Forelimb muscle (tissue), 1 donor: ENCODE measurements at places on chromosomes 1 and 21. TPM values are rescaled to one million over a fixed set of nuclear protein-coding genes. Genes with fewer than 3 reads are reported as not detected.

Gene ZNF436
- polyA plus RNA-seq = 38.0 TPM

Gene PRKAA2
- polyA plus RNA-seq = 36.4 TPM

Gene TMEM200B
- 5.9 TPM for polyA plus RNA-seq

Gene GJC2
- polyA plus RNA-seq = 0.48 TPM

Gene DTL
- 7.6 TPM for polyA plus RNA-seq

Gene OR6K3
- not detected for polyA plus RNA-seq

Gene WLS
- 73.4 TPM for polyA plus RNA-seq

Gene MTF1
- 5.6 TPM for polyA plus RNA-seq

Gene SERTAD4
- polyA plus RNA-seq = 5.4 TPM

Gene REN
- not detected for polyA plus RNA-seq

Gene GJB5
- 0.16 TPM for polyA plus RNA-seq

Gene RRP15
- 18.0 TPM for polyA plus RNA-seq

Gene SMIM34
- polyA plus RNA-seq = 0.25 TPM

Gene LRRC39
- 227 TPM for polyA plus RNA-seq

Gene SPRR3
- not detected for polyA plus RNA-seq

Gene TMEM269
- 0.83 TPM for polyA plus RNA-seq

Gene DNMT3L
- polyA plus RNA-seq = not detected

Gene SYT14
- polyA plus RNA-seq = 1.7 TPM

Gene KRTAP7-1
- polyA plus RNA-seq = not detected

Gene PADI2
- polyA plus RNA-seq = 111 TPM

Gene ADPRS
- 24.5 TPM for polyA plus RNA-seq

Gene KCNJ9
- polyA plus RNA-seq = 0.10 TPM

Gene TESK2
- polyA plus RNA-seq = 1.9 TPM

Gene CLCA2
- polyA plus RNA-seq = not detected

Gene LCE3E
- not detected for polyA plus RNA-seq

Gene HPDL
- polyA plus RNA-seq = 2.1 TPM

Gene PCP4L1
- polyA plus RNA-seq = 0.38 TPM

Gene C1orf226
- 0.72 TPM for polyA plus RNA-seq

Gene ZMPSTE24
- polyA plus RNA-seq = 23.9 TPM

Gene CRP
- polyA plus RNA-seq = not detected

Gene RSPO1
- 0.06 TPM for polyA plus RNA-seq

Gene FCRLB
- 0.40 TPM for polyA plus RNA-seq

Gene PGLYRP3
- not detected for polyA plus RNA-seq

Gene OR2G6
- polyA plus RNA-seq = not detected

Gene SF3B4
- polyA plus RNA-seq = 32.3 TPM

Gene COL9A2
- 1.6 TPM for polyA plus RNA-seq

Gene RXFP4
- polyA plus RNA-seq = not detected

Gene CCT8
- polyA plus RNA-seq = 173 TPM

Gene SPRR5
- polyA plus RNA-seq = not detected

Gene CD1B
- not detected for polyA plus RNA-seq

Gene NCAM2
- polyA plus RNA-seq = 4.8 TPM

Gene FAM110D
- polyA plus RNA-seq = 0.76 TPM

Gene DNASE2B
- polyA plus RNA-seq = not detected

Gene ESPN
- 3.0 TPM for polyA plus RNA-seq

Gene CNIH3
- polyA plus RNA-seq = 2.2 TPM

Gene SPRR1B
- polyA plus RNA-seq = not detected

Gene SYTL1
- polyA plus RNA-seq = 0.49 TPM

Gene BRDT
- polyA plus RNA-seq = not detected

Gene HENMT1
- polyA plus RNA-seq = 21.4 TPM

Gene AQP10
- polyA plus RNA-seq = not detected

Gene OR2T2
- not detected for polyA plus RNA-seq
